Activated CD4-positive, CD25-positive, alpha-beta regulatory T cell (primary cell): ENCODE measurements at places on chromosomes 4 and X.

GRCh38 chrX:70196961-70197720 lies 19.9 kb downstream of the DGAT2L6 start:
- peak; percentile 10 for DNase-seq

DNA sequence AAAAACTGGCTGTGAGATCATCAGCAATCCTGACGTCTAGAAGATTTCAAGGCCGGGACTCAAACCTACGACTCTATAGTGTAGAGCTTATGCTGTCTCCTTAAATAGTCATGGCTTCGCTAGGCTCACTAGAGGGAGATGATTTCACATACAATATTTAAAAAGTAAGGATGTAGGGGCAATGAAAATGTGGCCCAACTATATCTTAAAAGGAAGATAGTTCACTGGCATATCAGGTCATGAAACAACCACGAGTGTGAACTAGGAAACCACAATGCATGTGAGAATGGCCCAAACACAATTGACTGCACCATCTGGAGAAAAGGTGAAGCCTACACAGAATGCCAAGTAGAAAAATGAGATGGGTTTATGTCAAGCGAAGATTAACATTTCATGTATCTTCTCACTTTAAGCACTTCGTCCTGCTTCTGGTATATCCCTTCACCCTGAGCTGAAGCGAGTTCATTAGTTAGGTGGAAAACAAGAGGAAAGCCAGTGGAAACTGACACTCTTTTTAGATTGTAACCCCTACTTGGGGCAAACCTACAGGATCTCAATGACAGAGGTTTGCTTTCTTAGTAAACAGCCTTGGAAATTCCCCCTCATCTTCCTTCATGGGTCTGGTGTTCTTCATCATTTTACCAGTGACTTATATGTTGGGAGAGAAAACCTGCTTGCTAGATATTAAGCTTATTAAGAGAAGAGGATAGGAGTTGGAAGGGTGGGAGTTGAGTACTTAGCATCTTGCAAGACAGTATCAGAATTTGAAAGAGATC lies 17.4 kb downstream of the FAM9C start:
- DNase-seq: no peak

DNA sequence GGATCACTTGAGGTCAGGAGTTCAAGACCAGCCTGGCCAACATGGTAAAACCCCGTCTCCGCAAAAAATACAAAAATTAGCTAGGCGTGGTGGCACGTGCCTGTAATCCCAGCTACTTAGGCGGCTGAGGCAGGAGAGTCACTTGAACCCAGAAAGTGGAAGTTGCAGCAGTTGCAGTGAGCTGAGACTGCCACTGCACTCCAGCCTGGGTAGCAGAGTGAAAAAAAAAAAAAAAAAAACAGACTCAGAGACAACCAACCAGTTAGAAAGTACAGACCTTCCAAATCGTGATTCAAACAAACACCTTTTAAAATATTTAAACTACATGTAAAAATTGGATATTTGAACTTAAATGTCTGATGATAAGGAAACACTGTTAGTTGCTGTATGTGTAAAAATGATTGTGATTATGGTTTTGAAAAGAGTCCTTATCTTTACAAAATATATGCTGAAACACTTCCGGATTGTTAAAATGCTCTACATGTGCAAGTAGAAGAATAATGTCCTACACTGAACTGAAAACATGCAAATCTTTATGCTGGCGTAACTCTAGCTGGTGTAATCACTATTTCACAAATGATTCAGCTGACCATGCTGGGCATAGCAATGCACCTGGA lies 37.8 kb downstream of the SH3KBP1 start:
- DNase-seq: no peak

- DNase-seq: no peak
These were observed 911.2 kb downstream of the FSTL5 start for GRCh38 chr4:161252520-161253141.

DNA sequence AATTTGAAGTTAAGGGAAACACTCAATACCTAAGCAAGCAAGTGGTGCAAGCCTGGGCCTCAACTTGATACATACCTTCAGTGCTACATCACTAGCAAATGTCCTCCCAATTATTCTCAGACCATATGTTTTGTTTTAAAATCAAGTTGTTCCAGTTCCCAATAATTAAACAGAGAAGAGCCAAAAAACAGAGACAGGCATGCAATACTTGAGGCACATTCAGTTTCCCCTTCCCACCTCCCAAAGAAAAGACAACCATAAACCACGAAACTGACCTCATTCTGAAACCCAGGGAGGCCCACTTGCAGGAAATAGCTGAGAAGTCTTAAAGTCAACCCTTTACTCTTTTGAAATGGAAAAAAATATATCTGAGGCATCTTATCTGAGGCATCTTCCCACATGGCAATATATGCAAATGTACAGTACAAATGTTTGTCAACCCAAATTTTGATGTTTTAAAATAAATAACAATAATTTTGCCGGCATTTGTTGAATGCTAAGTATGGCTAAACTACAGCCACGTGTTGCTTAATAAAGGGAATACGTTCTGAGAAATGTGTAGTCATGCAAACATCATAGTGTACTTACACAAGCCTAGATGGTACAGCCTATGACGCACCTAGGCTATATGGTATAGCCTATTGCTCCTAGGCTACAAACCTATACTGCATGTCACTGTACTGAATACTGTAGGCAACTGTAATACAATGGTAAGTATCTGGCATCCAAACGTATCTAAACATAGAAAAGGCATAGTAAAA lies 147.5 kb downstream of the TSPAN5 start:
- no peak for DNase-seq

GRCh38 chrX:53481093-53481492 lies 46.9 kb upstream of the HSD17B10 start:
- DNase-seq: no peak

- DNase-seq: no peak
These were observed 17.8 kb downstream of the DKK2 start for GRCh38 chr4:107018344-107018735.

GRCh38 chrX:774536-774935 lies 143.9 kb downstream of the SHOX start:
- no peak for DNase-seq

GRCh38 chr4:81038636-81039350 lies 8.3 kb downstream of the BMP3 start:
- no peak for DNase-seq

DNA sequence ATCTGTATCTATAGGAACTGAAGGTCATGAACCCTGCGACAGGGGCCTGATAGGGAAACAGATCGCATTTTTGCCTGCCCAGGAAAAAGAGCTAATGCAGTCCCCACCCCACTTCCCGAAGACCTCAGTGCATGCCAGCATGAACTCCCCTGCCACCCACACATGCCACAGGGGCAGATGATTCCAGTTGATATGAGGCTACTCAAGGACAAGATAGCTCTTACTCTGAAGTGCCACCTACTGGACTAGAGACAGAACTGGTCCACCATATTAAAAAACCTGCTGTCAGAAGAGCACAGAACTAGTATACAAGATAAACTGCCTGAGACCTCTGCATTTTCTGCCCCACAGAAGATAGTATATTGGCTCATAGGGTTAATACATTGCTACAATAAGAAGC lies 68.0 kb downstream of the YIPF7 start:
- DNase-seq: no peak

DNA sequence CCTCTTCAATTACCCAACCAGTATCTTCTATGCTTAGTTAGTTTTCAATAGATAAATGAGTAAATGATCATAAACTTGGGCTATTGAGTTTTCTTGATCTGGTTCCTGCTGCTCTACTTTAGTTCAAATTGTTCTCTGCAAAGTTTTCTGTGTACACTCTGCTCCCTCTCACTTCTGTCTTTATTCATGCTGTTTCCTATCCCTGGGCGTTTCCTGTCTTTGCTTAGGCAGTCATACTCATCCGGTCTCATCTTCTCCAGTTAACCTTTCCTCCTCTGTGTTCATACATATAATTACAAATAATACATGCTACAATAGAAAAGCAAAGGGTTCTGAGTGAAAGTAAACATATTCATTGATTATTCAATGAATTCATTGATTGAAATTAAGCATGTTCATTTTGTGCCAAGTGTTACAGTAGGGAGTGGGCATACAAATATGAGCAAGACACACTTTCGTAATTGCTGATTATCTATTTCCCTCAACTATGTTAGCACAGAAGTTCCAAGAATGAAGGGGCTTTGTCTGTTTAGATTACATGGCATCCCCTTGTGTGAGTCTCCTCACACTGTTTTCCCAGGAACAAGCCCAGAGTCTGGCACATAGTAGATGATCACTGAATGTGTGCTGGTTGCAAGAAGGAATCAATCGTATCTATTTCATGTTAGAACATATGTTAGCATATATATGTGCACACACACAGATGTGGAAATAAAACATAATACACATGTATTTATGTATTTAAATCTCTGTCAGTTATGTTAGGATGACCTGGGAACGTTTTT lies 1.1 kb downstream of the RAB39B start:
- no peak for DNase-seq

- no peak for DNase-seq
These were observed 184.0 kb upstream of the GALNTL6 start for GRCh38 chr4:171629182-171629581.

DNA sequence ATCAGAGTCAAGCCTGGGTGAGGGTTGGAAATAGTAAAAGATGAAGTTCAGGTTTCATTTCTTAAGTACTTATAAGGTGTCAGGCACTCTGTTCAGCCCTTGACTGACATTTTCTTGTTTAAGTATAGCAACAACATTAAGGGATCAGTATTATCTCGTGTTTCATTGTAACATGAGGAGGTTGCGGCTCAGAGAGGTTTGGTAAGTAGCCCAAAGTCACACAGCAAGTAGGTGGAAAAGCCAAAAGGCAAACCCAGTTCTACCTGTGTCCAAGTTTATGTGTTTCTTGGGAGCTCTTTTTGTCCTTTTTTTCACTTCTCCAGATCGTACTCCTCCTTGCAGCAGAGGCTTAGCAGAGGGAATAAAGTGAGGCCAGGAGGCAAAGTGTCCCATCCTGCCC lies 337.5 kb upstream of the KLF3 start:
- no peak for DNase-seq

DNA sequence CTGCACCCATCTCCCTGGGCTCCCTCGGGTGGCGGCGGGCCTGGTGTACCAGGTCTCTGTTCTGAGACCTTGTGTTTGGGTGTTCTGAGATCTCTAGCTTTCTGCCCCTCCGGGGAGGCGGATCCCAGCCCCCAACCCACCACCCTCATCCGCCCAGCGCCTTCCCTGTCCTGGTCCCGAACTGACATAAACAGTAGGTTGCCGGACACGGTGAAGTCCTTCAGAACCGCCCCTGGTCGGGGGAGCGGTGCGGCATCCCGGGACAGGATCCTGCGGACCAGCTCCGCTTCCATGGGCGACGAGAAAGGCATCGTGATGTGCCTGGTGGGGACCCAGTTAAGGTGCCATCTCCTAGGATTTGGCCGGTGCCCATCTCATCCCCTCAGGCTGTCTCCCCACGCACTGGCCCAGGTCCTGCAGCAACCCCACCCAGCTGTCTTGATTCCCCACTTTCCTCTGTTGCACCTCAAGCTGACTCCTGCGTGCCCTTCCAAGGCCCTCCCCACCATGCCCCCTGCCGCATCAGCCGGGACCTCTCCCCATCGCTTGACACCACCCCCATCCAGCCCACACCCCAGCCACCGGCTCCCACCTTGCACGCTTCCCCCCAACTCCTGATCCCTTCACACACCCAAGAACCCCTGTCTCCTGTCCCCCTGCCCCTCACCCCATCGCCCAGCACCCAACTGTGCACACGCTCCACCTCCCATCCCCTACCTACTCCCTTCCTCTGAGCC lies 900 bp downstream of the CTAG2 start:
- no peak for DNase-seq

GRCh38 chr4:189206953-189207352 lies 733.7 kb upstream of the FRG1 start:
- DNase-seq: no peak

DNA sequence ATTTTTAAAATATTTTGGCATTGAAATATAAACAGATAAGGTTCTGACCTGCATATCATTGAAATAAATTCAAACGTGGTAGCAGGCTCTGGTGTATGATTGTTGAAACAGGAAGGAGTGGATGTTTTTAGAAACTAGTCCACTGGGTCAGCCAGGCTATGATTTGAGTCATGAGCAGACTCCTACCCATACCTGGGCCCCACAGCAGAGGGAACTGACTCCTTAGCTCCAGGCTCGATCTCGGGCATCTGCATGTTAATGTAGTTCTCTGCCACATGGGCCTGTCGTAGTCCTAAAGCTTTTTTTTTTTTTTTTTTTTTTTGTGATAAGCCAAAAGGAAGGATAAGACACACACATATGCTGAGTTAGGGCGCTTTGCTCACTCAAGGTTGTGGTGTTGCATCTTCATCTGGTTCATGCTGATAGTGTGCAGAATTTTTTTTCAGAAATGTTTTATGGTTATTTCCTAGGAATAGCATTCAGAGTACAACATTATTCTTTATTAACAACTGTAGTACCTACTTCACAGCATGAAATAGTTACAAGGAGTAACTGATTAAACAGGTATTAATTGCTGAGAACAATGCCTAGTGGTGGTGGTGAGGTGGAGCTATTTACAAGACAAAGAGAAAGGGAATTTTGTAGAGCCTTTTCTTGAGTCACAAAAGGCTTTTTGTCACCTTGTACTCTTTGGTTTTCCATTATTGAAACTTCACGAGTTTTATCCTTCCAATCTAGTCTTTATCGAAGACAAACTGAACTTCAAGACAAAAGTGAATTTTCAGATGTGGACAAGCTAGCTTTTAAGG lies 27.3 kb downstream of the OFD1 start:
- DNase-seq: no peak

DNA sequence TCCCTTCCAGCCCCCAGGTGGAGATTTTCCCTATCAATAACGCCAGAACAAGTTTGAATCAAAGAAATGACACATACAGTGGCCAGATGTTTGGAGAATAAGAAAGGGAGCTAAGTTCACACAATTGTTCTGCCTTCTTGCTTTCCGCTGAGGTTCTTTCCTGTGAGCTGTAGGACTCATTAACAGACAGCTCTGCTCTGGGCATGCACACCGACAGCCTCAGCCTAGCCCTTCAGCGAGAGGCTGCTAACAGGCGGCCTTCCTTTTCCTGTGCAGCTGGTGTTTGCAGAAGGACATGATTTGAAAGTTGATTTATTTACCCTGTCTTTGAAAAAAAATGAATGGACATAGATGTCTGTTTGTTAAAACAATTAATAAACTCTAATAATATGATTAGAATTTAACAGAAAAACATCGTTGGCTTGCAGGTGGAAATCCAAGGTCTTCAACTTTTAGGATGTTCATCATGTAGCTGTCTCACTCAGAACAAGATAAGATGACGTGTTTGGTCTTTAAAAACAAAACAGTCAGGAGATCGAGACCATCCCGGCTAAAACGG lies 183.3 kb downstream of the KDR start:
- DNase-seq: no peak

GRCh38 chr4:47271291-47271690 lies 192.2 kb downstream of the COMMD8 start:
- no peak for DNase-seq

DNA sequence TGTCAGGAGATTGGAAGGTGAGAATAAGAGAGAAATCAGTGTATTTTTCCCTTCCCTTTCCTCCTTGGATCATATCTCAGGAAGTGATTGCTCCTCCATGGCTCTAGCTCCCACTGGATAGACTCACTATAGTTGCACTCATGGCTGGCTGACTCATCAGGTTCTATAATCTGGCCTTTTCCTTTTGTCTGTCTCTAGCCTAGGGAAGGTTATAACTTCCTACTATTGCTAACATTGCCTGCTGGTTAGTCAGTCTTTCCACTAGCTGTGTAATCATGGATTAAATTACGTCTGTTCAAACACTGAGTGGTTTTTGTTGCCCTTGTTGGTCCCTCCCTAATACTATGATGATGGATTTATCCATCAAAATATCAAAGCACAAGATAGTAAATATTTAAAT lies 195.5 kb upstream of the VEGFC start:
- no peak for DNase-seq
